ENCODE measurements at places on chromosomes 5 and 9.

GRCh38 chr5:160457252-160457651, 35.6 kb downstream of the PTTG1 start:
- DNase-seq: no peak

DNA sequence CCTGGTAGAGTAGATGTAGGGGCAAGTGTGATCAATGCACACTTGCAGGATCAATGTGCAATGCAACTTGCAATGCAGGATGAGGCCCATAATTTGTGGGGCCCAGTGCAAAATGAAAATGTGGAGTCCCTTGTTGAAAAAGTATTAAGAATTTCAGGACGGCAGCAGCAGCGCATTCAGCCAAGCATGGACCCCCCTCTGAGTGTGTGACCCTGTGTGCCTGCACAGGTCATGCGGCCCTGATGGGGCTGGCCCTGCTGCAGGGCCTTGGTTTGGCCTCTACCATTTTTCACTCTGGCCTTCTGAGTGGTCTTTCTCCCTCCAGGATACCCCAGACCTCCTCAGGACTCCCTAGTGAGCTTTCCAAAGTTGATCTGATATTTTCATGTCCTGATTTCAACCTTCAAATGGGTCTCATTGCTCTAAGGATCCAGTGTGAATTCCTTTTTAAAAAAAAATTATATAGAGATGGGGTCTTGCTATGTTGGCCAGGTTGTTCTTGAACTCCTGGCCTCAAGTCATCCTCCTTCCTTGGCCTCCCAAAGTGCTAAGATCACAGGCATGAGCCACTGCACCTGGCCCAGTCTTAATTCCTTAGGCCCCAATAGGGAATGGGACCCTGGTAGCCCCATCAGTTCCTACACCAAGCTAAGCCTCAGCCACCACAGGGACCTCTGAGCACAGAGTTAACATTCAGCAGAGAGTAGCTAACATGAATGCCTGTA, 4.3 kb downstream of the ERGIC1 start:
- no peak for DNase-seq

DNA sequence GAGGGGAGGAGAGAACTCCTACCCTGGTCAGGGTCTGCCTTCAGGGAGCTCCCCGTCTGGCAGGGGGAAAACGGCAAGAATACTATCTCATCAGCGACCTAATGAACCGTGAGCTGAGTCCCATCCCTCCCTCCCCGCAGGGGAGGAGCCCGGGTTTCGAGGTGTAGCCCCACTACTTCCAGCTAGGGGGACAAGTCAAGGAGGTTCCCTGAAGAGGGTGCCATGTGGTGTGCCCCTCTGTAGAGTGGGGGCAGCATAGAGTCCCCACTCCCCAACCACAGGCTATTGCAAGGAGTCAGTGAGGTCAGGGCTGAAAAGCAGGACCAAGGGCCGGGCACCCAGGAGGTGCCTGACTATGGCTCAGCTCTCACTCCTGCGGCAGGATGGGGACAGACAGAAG, 50.9 kb upstream of the RXRA start:
- DNase-seq: no peak

DNA sequence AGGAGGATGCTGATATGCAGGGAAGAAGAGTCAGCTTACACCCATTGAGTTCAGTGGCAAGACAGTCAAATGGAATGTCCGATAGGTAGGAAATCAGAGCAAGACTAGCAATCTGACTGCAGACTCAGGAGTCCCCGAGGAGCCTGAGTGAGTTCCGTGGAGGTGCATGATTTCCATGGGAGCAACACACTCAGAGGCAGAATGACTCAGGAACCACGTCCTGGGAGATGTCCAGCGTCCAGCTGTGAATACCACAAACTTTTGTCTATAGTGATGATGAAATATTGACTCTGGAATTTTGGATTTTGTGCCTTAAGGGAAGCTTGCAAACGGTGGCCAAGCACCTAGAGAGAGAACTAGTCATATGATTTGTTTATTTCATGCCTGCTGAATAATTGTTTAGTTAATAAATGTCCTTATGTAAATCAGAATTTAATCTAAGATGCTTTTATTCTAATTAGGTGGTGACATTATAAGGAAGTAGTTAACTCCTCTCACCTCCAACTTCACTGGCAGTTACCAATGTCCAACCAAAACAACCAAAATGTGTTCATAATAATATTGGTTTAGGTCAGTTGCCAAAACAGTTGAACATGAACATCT, 100.4 kb downstream of the PDE4D start:
- no peak for DNase-seq

DNA sequence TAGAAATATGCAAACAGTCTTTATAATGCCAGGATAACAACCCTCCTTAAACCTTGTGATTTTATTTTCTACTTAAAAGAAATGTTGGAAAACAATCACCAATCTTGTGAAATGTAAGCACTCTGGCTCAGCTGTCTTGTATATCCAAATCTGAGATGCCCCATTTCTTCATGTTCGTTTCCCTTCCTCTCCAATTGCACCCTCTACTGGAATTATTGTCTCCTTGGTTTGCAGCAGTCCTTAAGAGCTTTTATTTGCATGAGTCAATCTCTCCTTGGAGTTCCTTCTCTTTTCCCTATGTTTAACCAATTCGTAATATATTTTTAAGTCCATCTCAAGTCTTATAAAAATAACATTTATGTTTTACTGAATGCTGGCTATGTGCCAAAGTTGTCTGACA, 362.0 kb upstream of the CDH10 start:
- DNase-seq: no peak

GRCh38 chr9:72955571-72955970, 2.7 kb upstream of the ALDH1A1 start:
- no peak for DNase-seq

DNA sequence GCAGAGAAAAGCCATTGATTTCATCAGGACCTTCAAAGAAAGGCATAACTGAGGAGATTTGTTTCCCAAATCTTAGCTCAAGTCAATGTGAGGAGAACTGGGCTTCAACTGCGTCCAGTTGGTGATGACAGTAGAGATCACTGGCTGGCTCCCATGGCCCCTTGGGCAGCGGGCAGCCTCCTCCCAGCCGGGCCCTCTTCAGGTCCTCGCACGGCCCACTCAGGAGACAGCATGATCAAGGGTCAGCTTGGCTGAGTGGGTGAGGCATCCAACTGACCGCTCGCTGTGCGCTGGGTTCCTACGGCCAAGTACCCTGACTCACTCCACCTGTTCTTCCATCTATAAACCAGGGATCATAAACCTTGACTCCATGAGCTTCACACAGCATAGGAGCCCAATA, 274.0 kb downstream of the NSG2 start:
- no peak for DNase-seq

DNA sequence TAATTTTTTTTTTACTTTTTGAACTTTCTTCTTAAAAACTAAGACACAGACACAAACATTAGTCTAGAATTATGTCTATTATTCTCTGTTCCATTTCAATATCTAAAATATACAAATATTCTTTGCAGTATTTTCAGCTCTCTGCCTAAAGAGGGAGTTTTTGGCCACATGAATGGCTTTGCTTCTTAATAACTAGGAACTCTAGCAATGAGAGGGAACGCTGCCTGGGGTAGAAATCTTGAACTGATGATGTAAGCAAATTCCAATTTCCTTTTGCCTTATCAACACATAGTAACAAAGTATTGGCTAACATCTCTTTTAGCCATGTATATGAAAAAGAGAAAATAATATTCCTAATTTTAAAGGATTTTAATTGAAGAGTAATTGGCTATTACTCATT, 51.9 kb downstream of the SLC25A46 start:
- DNase-seq: no peak

- DNase-seq: no peak
These were observed 481.9 kb downstream of the ARHGEF28 start for GRCh38 chr5:74107899-74108298.

DNA sequence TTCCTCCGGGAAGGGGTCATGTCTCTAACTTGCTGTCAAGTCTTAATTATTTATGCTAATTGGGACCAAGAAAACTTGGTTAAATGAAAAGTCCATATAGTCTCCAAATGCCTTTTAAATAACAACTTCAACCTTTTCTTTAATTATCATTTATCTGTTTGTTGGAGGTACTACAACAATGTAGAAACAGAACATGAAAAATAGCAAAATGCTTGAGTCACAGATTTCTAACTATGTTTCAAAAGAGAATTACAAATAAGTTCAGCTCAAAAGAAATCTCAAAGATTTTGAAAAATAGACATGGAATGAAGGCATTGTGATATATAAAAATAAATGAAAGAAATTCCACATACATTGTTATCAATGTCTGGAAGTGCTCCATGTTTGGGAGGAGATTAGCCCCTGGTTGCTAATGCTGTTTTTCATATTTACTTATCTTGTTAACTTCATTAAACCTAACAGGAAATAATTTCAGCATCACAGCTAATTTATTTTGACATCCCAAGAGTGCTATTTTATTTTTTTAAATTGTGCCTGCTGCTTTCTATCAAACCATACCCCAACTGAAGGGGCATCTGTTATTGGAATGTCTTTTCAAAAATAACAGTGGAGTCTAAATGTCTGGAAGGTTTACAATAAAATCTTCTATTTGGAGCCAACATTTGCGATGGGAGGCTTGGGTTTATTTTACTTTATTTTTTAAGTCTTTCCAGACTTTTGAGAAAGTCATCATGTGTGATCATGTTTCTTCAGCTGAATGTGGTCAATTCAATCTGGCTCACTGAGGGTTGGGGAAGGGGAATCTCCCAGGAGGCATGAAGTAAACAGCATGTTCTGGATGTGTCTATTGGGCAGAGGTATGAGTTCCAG, 53.1 kb upstream of the ANKRD55 start:
- no peak for DNase-seq

- no peak for DNase-seq
These were observed 1.6 kb downstream of the ECM2 start for GRCh38 chr9:92534204-92534603.

DNA sequence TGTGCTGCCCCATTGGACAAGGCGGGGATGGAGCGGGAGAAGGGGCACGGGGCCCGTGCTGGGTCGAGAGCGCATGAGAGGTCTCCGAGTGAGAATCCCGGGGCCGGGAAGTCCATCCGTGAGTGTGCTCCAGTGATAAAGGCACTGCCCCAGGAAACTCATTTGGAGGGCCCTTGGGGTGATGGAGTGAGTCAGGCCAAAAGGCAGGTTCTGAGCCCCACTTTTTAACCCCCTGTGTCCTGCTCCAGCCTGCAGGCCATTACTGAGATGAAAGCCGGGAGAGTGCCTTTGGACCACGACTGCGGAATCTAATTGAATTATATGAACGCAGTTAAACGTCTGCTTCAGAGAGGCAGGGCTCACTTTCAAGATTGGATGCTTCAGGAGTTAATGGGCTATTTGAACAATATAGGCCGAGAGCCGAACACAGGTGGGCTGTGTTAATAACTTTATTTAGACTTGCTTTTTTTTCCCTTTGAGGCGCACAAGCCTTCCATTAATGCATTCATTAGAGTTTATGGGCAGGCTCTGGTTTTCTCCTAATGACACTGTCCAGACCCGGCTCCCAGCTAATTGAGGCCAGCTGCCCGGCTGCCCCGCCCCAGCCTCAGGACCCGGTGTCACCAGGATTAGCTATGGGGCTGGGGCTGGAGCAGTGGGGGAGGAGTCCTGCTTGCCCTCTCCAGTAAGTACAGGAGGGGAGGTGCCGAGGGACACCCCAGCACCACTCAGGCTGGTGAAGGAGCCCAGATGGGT, 79.1 kb upstream of the LMX1B start:
- no peak for DNase-seq

- no peak for DNase-seq
These were observed 1.9 kb downstream of the DIPK1B start for GRCh38 chr9:136714096-136714892.

GRCh38 chr5:179908528-179908927, 831 bp upstream of the TBC1D9B start:
- no peak for DNase-seq

GRCh38 chr5:152542741-152543140, 137.7 kb upstream of the NMUR2 start:
- DNase-seq: no peak

DNA sequence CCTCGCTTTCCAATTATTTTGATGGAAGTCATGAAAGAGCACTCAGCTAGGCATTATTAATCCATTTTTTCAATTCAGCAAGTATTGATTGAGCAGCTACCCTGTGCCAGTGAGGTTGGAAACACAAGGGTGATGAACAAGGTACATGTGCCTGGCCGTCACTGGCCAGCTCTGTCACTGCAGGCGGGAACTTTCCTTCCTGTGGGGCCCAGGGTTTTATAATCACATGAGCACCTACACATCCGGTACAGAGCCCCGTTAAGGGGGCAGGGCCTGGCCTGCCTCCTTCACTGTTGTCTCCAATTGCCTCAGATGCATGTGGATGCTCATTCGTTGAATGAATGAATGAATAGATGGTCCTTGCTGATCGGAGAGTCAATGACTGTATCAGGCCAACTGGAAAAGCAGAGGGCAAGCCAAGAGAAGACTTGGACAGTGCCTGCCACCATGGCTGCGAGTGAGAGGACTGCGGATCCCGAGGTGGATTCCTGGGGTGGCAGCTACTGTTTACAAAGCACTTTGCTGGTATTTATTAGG, 55.9 kb upstream of the KCNMB1 start:
- DNase-seq: no peak

DNA sequence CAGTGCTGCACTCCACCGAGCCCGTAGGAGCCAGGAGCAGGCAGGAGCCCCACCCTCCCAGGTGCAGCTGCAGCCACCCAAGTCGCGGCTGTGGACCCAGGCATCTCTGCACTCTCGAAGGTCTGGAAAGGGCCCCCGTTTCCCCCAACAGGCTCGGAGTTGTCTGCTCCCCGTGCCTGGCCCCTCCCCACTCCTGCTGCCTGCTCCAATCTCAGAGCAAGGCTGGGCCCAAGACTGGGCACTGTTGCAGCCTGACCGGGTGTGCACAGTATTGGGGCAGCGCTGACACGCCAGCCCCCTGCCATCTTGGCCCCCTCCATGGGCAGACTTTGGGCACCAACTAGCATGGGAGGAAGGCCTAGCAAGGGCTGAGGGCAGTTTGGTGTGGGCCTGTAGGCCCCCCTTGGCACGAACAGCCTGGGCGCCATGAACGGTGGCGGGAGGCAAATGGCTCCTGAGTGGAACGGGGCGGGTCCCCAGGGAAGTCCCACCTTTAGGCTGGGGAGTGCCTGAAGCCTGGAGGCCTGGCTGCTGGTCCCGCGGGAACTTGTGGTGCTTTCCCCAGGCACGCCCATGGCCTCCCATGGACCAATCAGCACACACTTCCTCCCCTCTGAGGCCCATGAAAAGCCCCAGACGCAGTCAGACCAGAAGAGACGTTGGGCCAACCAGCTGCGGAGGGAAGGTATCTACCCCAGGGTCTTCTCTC, 60.4 kb downstream of the PSAT1 start:
- DNase-seq: no peak

DNA sequence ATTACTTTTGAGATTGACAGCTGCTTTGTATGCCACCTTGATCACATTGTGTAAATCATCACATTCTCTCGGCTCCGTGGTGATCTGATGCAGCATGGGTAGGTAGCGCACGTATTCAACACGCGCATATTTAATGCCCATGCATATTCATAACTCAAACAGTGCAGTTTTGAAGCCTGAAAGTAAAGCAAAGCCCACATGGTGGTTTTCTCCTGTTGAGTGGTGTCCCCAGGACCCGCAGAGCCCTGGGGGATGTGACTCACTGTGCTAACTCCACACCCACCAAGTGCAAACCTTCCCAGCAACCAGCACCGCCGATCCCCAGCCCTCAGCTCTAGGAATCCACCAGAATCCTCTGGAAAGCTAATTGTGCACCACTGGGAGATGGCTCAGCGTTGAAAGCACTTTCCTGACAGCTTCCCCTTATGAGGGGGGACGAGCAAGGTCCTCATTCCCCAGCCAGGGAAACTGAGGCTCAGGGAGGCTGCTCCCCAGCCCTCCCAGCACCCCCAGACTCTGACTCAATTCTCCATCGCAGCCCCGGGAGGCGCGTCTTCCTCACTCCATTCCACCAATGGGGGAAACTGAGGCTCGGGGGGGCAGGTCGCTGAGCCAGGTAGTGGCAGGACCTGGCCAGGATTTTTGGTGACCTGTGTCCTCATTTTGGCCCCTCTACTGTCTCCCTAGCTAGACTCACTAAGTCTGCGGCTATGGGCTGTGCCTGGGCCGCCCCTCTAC, 46.4 kb downstream of the SARDH start:
- DNase-seq: no peak
